ENCODE measurements at places on chromosomes 1 and 21.

- no peak for DNase-seq
These were observed at the start of gene S100A1 for GRCh38 chr1:153627715-153628626. TSS of gene S100A1 (plus strand) at chr1:153628434. CDS start at chr1:153630522, 2,088 bp downstream.

- DNase-seq = peak; percentile 38
These were observed 72.5 kb downstream of the ST6GALNAC5 start for GRCh38 chr1:76939817-76940216.

DNA sequence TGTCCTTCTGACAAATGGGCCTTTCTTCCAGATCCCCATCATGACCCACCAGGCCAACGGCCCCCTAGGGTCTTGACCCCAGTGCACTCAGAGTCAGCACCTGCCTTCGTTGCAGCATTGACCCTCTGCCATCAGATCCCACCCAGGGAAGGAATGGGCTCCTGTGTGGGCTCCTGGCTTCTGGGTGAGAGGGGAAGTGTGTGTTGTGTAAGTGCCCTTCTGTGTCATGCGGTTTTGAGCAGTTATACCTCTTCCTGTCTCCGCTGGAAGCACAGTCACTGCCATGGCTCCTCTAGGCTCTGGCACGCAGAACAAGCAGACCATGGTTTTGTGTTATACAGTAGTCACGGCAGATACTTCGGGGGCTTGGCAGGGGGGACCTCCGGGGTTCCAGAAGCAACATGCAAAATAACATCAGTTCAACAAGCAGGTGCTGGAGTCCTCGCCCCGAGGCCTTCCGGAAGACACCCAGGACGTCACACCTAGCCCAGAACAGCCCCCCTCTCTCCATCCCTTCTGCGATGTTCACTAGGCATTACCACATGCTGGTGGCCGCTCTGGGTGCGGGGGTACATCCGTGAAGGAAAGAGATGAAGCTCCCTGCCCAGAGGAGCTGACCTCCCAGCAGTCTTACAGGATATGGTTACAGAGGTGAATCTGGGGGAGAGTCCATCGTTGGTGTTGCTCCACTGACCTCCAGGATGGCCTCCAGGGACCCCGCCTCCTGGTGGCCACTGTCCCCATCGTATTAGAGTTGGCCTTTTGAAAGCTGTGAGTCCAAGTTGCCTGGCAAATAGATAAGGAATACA lies 17.4 kb upstream of the KCNAB2 start:
- DNase-seq = peak; percentile 91

DNA sequence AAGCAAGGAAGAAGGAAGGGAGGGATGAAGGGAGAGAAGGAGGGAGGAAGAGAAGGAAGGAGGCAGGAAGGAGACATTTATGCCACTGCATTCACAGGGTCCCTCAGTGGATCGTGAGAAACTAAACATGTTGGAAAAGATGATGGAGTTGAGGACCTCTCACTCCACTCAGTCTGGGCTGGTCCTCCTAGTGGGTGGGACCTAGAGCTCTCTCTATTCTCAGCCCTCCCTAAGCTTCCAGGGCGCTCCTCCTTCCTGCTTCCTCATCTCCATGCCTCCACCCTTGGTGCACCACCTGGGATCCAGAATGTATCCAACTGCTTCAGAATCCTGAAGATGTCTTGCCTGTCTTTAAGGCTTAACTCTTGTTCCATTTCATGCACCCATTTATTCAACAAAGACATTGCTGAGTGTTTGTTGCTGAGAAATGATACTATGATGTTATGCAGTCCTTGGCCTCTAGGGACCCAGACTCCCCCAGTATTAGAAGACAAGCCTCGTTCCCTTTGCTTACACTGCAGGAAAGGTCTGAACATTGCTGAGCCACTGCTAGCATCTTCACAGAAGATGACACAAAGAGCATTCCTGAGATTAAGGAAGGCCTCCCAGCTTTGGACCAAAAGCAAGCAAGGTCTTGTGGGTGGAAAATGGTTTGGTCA lies 88.5 kb downstream of the BEND5 start:
- DNase-seq = no peak

- DNase-seq = no peak
These were observed 142.9 kb downstream of the TNFSF18 start for GRCh38 chr1:172907834-172908326.

GRCh38 chr1:21333824-21334213 lies 43.6 kb upstream of the ECE1 start:
- no peak for DNase-seq

DNA sequence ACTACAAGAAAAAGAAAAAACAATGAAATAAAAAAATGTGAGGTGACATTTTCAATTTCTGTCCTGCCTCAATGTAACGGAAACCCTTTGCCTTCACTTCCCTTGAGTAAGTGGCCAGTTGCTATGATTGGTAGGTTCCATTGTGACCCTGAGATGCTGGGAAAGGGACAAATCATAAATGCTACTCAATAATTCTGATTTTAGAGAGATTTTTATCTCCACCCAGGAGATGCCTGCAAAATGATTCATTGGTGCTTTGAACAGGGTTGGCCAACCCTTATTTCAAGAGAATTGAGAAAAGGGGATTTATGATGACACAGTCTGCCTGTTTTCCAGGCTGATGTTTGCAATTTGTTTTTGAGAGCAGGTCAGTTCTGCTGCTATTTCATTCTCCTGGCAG lies 22.5 kb downstream of the XCL1 start:
- DNase-seq = no peak

DNA sequence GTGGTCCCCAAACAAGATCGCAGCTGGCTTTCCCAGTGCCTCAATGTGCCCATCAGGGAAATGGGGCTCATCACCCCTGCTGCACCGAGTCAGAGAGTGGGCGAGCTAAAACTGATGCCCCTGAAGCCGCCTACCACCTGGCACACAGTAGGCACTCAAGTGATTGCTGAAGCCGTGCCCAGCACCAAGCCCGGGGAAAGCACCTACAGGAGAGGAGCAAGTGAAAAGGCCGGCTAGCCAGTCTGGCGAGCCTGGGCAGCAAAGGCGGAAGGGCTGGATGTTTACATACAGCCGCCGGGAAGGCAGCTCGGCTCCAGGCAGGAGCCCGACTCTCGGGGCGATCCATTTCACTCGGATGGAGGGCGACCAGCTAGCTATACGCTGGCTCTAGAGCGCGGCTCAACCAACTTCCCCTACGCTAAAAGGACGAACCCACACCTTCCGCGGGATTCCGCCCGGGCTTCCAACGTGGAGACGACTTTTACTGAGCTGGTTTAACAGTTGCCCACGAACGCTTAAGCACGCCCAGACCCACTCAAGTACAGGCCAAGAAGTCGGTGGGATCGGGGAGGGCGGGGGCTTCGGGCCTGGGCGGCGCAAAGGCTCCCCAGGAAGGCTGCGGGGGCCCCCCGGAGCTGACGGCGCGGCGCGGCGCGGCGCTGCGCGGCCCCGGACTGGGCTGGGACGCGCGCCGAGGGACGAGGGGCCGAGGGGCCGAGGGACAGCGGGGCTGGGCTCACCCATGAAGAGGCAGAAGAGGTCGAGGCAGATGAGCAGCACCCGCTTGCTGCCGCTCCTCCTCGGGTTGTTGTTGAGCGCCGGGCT lies 1.0 kb downstream of the PLPP3 start:
- DNase-seq = peak; percentile 69

- DNase-seq = no peak
These were observed 43.9 kb downstream of the SDC3 start for GRCh38 chr1:30864681-30865080.

GRCh38 chr1:85599681-85600080 lies 19.1 kb downstream of the CCN1 start:
- DNase-seq = no peak

DNA sequence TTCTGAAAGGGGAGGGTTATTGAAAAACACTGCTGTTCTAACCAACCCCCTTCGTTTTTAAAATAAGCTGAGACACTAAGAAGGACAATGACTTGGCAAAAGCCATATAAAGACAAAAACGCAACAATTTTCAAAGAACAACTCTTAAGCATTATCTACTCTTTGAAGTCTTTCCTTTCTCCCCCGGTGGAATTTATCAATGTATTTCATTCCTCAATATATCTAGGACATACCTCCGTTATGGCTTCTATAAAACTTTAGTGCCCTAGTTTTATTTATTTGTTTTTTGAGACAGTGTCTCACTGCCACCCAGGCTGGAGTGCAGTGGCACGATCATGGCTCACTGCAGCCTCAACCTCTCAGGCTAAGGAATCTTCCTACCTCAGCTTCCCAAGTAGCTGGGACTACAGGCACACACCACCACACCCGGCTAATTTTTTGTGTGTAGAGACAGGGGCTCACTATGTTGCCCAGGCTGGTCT lies 3.2 kb downstream of the NRDC start:
- no peak for DNase-seq

DNA sequence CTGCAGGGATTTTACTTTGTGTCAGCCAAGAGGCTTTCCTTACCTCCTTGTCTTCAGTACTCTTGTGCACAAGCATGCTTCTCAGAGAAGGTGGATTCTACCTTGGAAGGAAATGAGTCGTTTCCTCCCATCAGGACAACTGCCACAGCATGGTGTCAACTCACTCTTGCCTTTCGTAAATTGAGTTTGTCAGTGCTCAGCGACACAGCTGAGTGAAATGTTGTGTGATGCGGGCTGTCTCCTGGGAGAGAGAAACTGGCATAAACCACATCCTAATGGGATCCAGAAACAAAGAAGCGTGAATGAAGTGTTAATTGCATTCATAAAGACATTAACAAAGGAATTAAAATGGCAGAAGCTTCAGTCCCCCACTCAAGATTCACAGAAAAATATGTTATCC lies 51.5 kb upstream of the SLC22A15 start:
- DNase-seq = no peak

GRCh38 chr1:5646486-5647149 lies 345.6 kb downstream of the NPHP4 start:
- DNase-seq = no peak

- peak; percentile 21 for DNase-seq
These were observed 361.4 kb upstream of the PTBP2 start for GRCh38 chr1:96360036-96360795.

GRCh38 chr1:101178688-101179491 lies 57.9 kb upstream of the S1PR1 start:
- peak; percentile 49 for DNase-seq

DNA sequence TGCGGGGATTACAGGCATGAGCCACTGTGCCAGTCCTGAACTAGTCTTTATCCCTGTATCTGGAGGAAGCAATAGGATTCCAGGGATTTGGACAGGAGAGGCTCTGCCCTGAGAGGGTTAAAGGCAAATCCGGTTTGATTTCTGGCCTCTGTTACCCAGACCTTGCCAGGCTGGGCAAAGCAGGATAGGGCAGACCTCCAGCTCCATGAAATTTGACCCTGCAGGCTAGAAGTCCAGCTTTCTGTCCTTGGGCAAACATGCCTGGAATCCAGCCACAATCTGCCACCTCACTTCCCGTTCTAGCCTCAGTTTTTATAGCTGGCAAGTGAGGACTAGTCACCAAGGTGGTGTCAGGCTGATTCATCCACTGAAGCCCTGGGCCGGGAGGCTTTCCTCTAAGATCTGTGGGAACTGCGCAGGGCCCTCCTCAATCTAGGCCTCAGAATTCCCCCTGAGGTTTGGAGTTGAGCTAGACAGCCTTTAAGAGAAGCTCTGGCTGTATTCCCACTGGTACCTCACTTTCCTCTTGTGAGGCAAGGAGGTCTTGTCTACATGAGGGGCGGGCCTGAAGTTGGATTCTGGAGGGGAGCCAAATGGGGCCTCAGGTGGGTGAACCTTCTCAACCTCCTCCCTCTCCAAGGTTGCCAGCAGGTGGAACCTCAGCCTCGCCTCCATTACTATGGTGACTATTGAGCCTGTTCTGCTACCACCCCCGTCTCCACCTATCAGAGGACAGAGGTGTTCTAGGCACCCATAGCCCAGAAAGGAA lies 7.0 kb upstream of the P3R3URF start:
- DNase-seq = peak; percentile 58

DNA sequence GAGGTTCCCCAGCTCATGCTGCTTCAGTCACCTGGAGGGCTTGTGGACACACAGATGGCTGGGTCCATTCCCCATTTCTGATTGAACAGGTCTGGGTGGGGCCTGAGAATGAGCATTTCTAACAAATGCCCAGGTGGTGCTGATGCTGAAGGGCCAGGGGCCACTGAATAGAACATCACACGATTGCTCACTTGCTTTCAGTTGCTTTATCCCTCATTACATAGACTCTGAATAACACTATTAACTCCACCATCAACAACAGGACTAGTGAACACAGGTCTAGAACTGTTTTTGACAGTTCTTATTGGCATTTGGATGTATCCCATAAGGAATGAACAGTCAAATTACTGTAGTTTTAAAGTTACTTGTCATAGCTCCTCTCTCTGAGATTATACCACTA lies 12.1 kb downstream of the TRAPPC10 start:
- DNase-seq = no peak

- DNase-seq = peak; percentile 67
These were observed 20.9 kb downstream of the S1PR1 start for GRCh38 chr1:101257500-101258325.

DNA sequence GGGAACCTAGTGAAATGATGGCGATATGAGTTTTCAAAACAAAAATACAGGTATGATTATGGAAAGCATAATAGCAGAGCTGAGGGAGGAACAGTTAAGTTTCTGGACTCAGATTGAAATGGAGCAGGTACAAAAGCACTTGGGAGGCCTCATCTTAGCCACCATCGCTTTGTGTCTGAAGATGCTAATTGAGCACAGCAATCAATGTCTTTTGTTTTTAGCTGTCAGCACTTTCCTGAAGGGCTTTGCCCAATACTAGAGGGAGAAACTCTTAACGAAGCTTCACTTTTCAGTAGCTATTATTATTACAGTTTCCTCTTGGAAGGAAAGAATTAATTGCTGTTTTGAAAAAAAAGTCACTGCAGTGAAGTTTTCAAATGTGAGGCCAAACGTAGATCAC lies 348.7 kb downstream of the RWDD3 start:
- no peak for DNase-seq

DNA sequence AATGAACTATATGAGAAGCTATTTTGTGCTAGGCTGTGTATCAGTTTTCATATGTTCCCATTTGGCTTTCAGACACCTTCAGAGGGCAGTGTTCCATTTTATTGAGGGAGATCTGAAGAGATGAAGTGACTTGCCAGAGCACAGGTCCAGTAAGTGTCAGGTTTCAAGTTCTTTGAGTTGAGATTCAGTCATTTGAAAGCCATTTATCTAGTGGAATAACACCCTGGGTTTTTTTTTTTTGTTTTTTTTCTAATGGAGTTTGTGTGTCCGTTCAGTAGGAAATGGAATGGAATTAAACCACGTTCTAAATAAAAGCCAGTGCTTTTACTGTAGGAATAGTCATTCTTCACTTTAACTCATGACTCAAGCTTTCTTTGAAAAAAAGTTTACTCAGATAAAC lies 652.9 kb upstream of the USP24 start:
- DNase-seq = no peak

DNA sequence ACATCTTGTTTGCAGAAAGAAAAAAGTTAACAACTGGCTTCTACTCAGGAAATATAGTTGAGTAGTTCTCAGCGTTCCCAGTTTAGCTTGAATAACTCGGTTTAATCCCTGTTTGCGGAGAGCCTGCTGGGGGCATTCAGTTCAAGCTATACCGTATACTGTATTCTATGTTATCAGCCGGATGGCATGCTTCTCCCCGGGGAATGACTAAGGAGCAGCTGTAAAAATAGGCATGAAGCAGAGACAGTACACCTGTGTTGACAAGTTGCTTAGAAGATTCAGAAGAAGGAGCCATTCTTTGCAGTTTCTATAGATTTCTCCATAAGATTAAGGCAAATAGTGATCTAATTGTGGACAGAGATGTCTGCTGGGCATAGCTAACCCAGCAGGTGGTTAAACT lies 267.8 kb upstream of the NCAM2 start:
- DNase-seq = no peak
